ENCODE measurements at places on chromosomes 2 and 18.
A peak's percentile ranks its signal among the peaks of the same experiment; 100 is the strongest.

DNA sequence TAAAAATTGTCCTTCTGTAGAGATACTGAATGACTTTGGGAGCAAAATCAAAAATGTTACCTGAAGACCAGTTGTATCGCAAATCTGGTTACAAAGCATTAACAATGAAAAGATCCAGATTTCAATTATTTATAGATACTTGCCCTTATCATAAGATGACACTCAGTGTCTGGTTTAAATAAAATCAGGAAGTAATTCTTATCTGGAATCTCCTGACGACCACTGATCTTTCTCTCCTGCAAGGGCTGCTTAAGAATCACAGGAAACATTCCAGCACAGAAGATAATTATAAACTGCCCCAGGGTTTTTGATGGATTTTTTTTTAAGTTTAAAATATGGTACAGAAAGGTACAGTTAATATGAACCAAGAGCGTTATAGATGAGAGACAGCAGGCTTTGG is 205.7 kb downstream of the ALK start:
- DNase-seq: no peak

- DNase-seq: peak; percentile 48
These were observed 166.1 kb downstream of the CLIP4 start for GRCh38 chr2:29281086-29281915.

DNA sequence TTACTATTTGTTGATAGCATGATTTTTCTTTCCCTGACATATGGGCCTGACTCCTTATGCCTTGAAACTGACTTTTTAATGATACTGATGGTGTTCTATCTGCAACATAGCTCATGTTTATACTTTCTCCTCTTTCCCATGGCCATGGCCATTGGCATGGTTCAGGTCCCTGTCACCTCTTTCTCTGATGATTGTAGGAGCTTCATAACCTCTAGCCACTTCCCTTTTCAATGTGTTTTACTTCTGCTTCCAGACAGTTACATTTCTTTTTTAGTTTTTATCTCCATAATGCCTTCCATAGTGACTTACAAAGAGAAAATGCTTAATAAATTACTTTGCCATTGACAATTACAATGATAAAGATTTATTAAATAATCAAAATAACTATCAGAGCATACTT is 177.9 kb upstream of the SETBP1 start:
- DNase-seq: no peak

- DNase-seq: no peak
These were observed 118.3 kb upstream of the DNAJC10 start for GRCh38 chr2:182597570-182598295.

DNA sequence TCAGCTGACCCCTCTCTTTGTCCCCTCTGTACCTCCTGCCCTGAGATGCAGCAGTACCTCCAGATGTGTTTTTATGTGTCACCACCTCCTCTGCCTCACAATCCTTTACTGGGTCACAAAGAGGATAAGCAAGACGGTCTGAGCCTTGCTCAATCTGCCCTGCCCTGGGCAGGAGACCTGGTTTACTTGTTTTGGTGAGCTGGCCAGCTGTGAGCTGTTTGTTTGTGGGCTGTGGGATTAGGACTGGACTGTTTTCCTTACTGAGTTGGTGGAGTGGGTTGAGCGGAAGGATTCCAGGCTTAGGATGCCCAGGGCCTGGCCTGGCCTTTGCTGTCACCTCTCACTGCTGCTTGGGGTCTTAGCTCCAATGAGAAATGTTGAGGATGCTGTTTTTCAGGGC is 299.5 kb downstream of the SRBD1 start:
- no peak for DNase-seq

- DNase-seq: no peak
These were observed 45.0 kb downstream of the SDC1 start for GRCh38 chr2:20179755-20180594.

- DNase-seq: no peak
These were observed 172.8 kb downstream of the MYT1L start for GRCh38 chr2:2158189-2158826.

DNA sequence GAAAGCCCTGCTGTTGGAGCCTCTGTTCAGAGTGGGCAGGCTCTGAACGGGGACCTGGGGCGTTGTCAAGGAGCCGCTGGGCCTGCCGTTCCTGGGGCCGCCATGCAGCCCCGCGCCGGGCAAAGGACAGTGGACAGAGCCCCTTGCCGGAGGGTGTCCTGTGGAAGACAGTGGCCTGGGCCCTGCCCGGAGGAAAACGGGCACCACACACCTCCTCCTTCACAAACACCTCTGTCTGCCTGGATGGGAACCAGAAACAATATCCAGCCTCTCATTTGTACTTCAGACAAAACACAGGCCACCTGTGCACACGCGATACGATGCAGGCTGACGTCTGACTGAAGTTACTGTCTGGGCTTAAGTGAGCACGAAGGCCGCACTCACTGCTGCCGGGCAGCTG is 233.7 kb downstream of the TWIST2 start:
- DNase-seq: no peak

DNA sequence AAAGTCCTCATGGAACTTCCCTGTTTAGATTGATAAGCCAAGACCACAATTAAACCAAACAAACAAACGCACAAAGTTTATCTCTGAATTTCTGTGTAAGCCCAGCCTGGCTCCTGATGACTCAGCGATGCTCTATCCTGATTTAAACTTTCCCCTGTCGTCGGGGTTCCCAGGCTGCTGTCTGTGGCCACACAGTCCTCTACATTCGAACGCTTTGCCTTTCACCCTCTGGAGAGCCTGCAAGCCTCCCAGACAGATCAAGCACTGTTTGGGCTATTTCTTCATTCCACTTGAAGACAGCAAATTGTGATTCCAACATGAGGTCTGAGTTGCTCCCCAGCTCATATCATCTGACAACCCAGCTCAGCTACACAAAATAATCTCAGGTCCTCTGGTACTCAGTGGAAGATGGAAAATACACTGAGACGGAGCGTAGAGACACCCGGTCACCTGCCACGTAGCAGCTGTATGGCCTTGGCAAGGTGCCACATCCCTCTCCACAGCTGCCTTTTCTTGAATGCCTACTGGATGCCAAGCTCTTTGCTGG is 51.2 kb downstream of the CYRIA start:
- DNase-seq: no peak

- no peak for DNase-seq
These were observed 10.7 kb downstream of the CAB39 start for GRCh38 chr2:230723363-230723762.

DNA sequence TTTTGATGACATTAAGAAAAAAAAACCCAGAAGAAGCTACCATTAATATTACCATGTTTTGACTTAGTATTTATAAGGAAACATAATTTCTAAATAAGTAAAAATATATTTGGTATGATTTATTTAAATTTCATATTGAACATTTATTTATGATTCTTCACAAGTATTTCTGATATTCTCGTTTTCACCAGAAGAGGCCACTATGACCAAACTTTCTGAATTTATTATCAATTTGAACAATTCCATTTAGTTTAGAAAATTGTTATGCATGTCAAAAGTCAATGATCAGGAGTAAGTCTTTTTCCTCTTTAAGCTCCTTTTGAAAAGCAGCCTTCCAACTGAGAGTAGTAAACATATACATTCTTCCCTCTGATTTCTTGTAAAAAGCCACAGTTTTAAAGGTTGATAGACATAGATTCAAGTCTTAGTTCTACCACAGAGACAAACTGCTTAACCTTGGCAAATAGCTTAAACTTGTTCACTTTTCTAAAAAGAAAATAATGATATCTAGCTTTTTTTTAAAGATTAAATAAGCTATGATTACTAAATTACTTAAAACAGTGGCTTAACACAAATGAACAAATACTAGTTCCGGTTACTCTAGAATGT is 329.9 kb downstream of the TRIB2 start:
- DNase-seq: no peak

DNA sequence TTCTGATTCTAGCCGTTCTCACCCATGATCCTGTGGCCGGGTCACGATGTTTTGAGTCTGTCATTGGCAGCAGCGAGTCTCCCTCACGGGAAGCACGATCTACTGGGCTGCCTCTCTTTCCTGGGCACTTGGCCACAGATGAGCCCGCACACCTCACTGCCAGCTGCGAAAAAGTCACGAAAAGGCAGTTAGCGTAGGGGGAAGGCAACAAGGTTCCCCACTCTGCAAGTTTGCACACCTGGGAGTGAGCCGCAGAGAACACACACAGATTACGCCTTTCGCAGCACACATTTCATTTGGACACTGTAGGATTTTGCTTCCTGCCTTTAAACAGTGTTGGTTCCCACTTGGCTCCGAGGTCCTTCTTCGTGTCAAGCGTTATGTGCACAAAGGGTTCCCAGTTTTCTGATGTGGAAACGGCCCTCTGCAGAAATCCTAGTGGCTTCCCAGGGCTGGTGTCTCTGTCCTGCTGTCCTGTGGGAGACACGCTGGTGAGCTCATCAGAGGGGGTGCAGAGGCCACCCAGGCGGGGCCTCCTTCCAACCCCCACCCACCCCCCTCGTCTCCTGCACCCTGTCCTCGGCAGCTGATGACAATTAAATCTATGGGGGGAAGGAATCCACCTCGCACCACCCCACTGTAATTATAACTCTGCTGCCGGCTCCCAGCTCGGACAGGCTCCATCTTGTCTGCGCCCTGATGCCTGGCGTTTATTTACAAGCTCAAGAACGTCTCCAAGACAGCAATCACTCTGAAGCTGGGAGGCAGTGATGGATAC is 157.3 kb upstream of the SALL3 start:
- DNase-seq: no peak

- no peak for DNase-seq
These were observed 42.5 kb downstream of the TRIB2 start for GRCh38 chr2:12759248-12759647.

GRCh38 chr2:39377226-39377939 is 59.7 kb downstream of the MAP4K3 start:
- DNase-seq: no peak

GRCh38 chr18:62331581-62332356 is 6.7 kb downstream of the TNFRSF11A start:
- no peak for DNase-seq

DNA sequence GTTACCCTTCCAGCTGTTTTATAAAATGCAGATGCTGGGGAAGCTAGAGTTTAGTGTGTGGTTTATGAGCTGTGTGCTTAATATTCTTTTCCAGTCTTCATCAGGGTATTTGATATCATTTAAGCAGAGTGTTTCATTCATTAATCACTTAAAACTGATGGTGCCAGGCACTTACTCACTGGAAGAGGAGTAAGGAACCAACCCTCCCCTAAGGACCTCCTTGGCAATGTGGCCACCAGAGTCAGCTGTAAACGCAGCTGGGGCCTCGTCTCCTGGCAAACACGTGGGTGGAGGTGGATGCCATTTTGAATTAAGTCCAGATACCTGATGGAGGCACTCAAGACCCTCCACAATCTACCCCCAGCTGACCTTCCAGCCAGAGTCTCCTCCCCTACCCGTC is 331.6 kb downstream of the CLIP4 start:
- no peak for DNase-seq

DNA sequence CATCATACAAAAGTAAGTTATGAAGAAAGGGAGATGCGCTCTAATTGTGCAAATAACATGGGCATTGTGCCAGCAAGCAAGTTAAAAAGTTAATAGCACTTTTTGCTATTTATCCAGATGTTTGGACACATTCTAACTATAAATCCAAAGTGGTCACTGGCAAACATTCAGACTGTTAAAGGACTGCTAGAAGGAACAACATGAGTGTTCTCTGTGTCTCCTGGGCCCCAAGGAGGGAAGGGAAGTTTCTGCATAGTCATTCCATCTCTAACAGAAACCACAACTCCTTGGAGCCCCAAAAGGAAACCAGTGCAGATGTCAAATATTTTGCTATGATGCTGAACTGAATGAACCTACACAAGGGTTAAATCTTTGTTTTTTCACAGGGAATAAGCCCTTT is 213.3 kb upstream of the HNRNPA3 start:
- no peak for DNase-seq

DNA sequence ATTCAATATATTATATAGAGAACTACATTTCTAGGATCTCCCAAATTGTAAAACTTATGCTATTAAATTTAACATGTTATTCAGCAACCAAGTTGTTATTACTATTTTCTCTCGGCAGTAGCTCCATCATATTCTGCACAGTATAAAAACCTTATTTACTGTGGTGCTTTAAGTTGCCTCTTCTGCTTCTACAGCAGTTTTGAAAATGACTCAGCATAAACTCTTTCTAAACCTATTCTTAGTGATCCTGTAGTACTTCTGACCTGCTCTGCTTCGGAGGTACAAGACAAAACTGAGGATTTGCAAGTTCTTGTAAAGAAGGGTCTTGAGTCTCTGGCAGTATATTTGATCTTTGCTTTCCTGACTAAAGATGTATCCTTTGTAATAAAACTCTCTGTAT is 567.2 kb downstream of the TMX3 start:
- no peak for DNase-seq

DNA sequence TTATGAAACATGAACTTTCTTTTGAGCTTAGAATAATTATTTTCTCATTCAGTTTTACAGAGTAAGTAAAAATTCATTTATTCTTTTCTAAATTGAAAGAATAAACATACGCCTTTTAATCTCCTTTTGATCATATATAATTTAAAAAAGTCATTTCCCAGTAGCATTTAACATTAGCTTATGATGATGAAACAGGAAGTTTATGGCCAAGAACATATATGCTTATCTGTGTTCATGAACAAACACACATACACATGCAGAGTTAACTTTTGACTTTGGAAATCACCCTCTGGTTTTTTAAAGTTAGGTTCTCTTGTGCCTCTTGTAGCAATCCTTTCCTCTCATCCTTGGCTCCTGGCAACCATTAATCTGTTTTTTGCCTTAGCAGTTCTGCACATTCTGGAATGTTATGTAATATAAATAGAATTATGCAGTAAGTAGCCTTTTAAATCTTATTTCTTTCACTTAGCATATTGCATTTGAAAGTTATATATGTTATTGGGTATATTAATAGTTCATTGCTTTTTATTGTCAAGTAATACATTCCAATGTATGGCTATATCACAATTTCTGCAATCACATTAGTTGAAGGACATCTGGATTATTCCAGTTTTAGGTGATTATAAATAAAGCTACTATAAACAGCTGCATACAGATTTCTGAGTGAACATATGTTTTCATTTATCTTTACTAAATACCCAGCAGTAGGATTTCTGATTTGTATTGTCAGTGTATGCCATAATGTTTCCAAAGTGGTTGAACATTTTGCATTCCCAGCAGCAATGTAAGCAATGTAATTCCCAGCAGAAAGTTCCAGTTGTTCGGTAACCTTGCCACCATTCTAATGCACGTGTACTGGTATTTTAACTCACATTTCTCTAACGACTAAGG is 210.3 kb downstream of the ZRANB3 start:
- DNase-seq: no peak

- DNase-seq: no peak
These were observed 5.7 kb upstream of the CHN1 start for GRCh38 chr2:175010848-175011254.

DNA sequence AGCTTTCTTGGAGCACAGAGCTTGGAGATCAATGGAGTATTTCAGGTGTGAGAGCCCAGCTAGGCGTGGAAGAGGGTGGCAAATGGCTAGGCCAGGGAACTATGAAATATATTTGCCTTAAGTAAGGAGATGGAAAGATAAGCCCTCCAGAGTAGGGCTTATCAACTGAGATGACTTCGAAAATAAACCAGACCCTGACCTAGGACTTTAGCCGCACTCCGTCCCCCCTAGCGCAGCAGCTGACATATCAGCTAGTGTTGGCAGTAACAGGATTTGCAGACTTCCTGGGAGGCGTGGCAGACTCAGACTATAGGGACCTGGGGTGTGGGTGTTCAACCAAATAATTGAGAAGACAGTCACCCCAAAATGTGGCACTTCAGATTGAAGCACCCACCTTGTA is 127.7 kb upstream of the EPAS1 start:
- no peak for DNase-seq
